ENCODE measurements at places on chromosomes 6 and 20. TPM values are rescaled to one million over a fixed set of nuclear protein-coding genes. Genes with fewer than 3 reads are reported as not detected.

Gene PACRG
- 2.5 TPM for total RNA-seq

Gene KHDC1L
- total RNA-seq: not detected

Gene FNDC1
- 10.5 TPM for total RNA-seq

Gene RHAG
- not detected for total RNA-seq

Gene TMC2
- not detected for total RNA-seq

Gene PTCRA
- total RNA-seq: not detected

Gene CUL7
- total RNA-seq: 54.3 TPM

Gene SERAC1
- 15.4 TPM for total RNA-seq

Gene KCNQ2
- total RNA-seq: not detected

Gene KIAA1755
- 17.6 TPM for total RNA-seq

Gene GSTA1
- not detected for total RNA-seq

Gene LCA5
- total RNA-seq: 4.4 TPM

Gene HFE
- total RNA-seq: 7.5 TPM

Gene MLIP
- total RNA-seq: not detected

Gene SOX18
- total RNA-seq: 2.1 TPM

Gene ZBTB9
- total RNA-seq: 6.8 TPM

GRCh38 chr20:58131551-58132142, 96.8 kb downstream of the ANKRD60 start:
- DNase-seq: no peak

GRCh38 chr20:63135411-63135810, 80.5 kb downstream of the YTHDF1 start:
- DNase-seq: peak; percentile 59

GRCh38 chr6:163474581-163474980, 60.1 kb downstream of the QKI start:
- DNase-seq: no peak

GRCh38 chr6:160756871-160757270, 54.8 kb downstream of the PLG start:
- no peak for DNase-seq

GRCh38 chr6:161618831-161619454, 345.1 kb upstream of the AGPAT4 start:
- no peak for DNase-seq

DNA sequence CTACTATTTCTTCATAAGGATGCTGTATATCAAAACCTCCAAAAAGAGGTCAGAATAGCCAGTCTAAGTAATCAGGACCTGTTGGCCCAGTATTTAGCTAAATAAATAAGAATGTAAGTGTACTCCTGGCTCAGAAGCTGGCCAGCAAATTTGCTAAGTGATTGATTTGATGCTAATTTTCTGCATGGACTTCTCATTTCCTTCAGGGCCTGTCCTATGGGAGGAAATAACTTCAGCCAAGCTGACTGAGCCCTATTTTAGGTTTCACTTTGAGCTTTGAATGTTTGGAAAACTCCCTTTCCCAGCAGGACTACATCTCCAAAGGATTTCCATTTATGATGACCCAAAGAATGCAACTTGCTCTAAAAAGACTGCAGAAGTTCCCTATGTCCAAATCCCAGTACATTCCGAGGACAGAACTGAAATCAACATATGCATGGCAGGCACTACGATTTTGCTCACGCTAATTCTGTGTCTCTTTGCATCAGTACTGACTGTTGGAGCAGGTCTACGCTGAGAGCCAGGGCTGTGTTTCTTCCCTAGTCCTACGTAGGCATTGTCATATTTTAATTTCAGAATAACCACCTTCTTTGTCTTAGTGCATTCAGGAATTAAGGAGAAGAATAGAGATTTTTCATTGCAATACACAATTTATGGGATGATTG, 441.4 kb upstream of the PLCB4 start:
- no peak for DNase-seq

DNA sequence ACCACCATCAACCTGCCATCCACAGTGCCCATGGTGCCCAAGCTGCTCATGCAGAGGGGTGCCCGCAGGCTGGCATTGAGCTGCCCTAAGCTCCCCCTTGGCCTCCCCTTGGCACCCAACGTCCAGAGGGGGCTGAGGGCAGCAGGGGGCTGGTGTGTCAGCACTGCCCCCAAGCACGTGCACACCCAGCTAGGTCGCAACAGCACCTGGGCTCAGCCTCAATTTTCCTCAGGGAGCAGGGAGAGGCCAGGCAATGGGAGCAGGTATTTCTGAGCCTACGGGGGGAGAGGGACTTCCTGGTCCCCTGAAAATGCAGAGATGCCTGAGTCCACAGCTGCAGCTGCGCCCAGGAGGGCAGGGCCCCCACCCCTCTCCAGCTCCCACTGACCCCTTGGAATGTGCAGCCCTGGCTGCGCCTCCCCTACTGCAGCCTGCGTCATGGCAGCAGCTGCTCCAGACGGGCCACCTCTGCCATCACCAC, 204.2 kb downstream of the ANKRD60 start:
- DNase-seq: no peak

DNA sequence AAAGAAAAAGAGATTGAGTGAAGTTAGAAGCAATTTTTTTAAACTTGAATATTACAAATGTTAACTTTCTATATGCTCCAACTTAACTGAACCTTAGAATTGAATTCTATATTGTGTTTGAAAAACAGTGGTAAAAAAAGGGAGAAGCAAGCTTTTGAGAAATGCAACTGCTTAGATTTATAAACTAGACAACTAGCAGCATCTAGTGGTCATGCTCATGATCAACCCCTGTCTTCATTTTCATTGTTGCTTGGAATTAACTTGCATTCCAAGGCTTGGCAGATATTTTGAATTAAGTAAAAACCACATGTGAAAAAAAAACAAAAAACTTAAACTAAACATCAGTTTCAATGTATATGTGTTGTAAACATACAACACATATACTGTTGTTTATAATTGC, 113.1 kb downstream of the C6orf58 start:
- DNase-seq: no peak

DNA sequence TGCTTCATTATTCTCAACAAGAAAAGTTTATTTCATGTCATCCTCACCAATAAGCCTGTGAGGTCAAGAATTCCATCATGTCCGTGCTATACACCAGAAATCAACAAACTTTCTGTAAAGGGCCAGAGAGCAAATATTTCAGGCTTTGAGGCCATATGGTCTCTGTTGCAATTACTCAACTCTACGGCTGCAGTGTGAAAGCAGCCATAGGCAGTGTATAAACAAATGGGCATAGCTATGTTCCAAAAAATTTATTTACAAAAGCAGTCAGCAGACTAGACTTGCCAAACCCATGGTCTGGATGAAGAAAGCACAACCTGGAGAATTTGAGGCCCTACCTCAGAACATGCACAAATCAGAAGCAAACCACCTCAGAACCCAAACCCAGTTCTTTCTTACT, 118.5 kb downstream of the PCSK2 start:
- DNase-seq: no peak

DNA sequence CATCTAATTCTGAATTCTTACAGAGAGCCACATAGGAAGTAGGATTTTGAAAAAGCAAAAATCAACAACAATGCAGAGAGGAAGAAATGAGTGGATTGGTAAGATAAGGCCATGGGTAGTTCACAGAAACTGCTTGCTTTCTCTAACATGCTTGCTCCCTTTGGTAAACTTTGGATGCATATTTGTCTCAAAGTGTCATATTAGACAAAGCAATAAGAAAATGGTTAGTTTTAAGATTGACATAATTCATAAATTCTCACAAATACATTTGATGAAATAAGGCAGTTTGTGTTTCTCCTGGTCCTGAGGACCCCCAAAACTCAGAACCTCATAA, 31.7 kb downstream of the UTRN start:
- DNase-seq: no peak

DNA sequence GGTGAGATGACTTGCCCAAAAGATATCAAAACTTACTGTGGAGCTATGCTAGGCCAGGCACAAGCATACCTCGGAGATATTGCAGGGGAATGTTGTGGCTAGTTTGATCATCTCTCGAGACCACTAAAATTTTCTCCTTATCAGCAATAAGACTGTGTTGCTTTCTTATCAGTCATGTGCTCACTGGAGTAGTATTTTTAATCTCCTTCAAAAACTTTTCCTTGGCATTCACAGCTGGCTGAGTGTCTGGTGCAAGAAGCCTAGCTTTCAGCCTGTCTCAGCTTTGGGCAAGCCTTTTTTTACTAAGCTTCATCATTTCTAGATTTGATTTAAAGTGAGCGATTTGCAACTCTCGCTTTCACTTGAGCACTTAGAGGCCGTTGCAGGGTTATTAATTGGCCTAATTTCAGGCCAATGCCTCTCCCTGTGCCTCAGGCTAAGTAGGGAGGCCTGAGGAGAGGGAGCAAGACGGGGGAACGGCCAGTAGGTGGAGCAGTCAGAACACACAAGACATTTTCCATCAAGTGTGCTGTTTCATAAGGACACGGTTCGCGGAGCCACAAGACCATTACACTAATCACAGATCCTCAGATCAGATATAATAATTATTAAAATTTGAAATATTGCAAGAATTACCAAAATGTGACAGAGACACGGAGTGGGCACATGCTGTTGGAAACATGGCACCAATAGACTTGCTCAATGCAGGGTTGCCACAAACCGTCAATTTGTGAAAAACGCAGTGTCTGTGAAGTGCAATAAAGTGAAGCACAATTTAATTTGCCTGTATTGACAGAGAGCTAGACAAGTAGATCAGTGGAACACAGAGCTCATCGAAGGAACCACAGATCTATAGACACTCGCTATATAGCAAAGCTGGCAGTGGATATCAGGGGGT, 106.8 kb upstream of the SIRPG start:
- no peak for DNase-seq

DNA sequence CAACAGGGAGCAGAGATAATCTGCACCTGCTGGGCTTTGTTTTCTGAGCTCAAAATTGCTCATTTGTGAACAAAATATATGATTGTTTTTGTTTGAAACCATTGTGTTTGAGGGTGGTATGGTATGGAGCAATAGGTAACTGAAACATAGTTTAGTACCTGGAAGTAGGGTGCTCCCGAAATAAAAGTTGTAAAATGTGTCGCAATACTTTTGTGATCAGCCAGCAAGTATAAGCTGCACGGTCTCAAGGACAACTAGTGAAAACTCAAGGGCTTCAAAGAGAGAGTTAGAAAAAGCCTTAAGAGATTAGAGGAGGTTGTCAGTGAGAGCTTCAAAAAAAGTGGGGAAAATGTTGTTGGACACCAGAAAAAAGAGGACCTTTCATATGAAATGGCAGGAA, 579.8 kb upstream of the POU3F2 start:
- no peak for DNase-seq

GRCh38 chr20:25008388-25009217, 16.1 kb upstream of the APMAP start:
- no peak for DNase-seq

GRCh38 chr20:48667481-48667880, 160.3 kb downstream of the PREX1 start:
- DNase-seq: no peak

DNA sequence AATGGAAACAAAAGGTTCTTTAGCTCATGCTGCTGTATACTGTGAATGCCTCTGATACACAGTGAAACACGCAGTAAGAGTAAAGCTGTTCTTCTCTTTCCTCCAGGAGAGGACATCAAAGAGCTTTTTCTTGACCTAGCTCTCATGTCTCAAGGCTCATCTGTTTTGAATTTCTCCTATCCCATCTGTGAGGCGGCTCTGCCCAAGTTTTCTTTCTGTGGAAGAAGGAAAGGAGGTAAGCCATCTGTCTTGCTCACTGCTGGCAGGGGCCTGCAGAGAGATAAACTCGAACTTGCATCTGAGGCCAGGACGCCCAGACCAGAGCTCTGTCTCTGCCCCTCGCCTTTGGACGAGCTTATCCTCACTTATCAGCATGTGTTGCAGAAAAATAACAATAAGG, 37.7 kb downstream of the LY86 start:
- no peak for DNase-seq

GRCh38 chr6:88631830-88632229, 331.6 kb downstream of the RNGTT start:
- no peak for DNase-seq

- DNase-seq: no peak
These were observed 2.7 kb upstream of the DTD1 start for GRCh38 chr20:18585134-18585533.

DNA sequence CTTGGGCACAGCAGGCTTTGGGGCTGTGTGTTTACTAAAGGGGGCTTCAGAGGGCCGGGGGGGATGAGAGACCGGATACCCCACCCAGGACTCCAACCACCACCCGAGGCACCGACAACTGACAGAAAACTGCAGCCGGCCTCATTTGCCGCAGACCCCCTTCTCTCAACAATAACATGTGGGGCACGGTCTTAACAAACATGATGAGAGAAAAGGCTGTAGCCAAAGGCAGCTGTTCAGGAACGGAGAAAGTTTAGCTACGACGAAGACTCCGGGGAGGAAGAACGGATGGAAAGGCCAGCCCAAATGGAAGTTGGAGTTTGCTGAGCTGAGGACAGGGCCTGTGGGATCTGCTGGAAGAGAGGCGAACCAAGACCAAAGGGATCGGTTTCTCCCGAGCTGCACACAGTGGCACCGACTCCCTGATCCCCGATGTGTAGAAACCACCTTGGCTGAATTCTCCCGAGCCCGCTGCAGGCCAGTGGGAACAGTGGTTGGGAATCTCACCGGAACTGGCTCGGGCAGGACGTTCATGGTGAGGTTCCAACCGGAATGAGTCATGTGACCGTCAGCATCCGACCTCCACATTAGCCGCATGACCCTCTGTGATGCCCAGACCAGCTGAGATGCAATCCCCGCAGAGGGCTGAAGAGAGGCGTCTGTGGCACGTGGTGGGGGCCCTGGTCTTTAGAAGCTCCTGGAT, 359.3 kb downstream of the TAF4 start:
- DNase-seq: no peak

- no peak for DNase-seq
These were observed 18.6 kb upstream of the POLR1H start for GRCh38 chr6:30042476-30042875.

DNA sequence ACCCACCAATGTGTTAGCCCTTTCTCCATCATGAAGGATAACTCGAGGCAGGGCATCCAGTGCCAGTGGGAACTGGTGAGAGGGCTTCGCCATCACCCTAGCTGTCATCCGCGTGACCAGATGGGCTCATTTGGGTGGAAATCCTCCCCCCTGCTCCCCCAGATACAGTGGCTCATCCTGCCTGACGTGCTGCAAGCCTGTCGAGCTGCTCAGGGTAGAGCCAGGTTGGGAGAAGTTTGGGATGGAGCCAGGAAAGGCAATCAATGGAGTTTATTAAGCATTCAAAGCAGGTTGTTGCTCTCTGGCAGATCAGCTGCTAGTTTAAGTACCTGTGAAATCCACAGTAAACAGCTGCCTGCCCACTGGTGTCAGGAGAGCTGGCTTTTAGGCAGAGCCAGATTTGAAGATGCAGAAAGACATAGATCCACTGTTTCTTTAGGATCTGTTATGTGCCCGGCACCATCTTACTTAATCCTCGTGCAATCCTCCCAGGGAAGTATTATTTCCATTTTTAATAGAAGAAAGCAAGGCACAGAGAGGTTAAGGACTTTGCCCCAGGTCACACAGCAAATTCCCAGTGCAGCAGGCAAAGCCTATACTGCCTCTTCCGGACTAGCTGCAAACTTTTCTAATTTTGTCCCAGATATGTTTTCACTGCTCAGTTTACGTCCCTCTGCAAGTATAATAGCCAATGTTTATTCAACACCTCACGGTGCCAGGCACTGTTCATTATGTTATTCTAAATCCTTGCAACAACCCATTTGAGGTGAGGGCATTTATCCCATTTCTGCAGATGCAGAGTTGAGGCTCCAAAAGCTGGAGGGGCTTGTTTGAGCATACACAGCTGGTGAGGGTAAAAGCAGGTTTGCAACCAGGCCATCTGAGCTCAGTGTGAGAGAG, 54.1 kb upstream of the KCNG1 start:
- no peak for DNase-seq

Measured in chondrocyte (in vitro differentiated cells).